ENCODE measurements at places on chromosomes 16 and 17.

DNA sequence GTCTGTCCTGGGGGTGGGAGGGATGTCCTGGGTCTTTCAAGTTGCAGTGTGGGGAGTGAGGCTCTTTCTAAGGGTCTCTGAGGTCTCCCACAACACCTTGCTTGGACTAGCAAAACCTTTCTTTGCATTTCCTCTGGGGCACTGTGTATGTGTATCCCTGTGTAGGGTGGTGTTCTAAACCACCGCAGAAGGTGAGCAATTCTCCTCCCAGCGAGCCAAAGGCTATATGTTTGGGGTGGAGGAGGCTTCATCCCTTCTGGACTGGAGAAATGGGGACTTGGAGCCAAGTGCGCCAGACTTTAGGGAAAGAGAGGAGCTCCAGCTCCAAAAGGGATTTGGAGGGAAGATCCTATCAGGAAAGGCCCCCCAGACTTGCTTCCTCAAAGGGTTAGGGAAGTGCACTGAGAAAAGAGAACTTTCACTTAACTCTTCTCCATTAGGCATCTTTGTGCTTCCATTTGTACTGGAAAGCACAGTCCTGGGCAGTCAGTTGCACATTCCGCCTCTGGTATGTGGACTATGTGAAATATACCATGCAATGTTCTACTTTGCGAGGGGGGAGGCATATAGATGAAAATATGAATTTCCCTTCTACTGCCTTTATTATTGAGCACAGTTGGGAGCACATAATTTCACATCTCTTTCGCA, 18.9 kb upstream of the HOXB9 start:
- DNase-seq = no peak

GRCh38 chr16:49994006-49994405, 31.0 kb upstream of the CNEP1R1 start:
- DNase-seq = no peak

DNA sequence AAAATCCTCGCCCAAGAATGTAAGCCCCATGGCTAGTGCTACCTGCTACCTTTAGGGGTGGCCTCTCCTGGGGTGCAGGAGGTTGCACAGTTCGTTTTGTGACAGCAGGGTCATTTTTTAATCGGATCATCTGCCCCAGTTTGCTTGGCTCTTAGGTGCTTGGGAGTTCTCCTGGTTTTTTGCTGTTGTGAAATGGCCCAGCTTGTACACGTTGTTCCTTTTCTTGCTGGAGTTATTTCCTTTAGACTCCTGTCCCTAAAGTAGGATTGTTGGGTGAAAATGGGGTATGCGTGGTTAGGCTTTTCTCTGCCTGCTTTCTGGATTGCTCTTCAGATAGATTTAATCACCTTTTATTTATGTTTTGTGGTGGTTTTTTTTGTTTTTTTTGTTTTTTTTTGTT, 25.8 kb downstream of the ABCC1 start:
- DNase-seq = no peak

DNA sequence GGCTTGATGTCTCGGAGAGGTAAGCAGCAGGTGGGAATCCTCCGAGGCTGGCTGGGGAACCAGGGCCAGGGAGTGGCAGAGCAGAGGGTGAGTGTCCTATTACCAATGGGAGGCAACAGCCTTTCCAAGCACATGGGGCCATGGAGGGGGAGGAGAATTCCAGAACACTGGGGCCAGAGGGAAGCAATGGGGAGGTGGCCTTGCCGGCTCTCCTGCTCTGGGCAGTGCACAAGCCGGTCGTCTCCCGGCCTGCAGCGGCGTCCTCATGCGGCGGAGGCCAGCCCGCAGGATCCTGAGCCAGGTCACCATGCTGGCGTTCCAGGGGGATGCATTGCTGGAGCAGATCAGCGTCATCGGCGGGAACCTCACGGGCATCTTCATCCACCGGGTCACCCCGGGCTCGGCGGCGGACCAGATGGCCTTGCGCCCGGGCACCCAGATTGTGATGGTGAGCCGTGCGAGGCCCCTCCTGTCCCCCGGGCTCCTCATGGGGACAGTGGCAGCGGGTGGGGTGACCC, 21.9 kb downstream of the SGSH start:
- DNase-seq = no peak

GRCh38 chr17:75400326-75400939, 5.0 kb downstream of the GRB2 start:
- no peak for DNase-seq

DNA sequence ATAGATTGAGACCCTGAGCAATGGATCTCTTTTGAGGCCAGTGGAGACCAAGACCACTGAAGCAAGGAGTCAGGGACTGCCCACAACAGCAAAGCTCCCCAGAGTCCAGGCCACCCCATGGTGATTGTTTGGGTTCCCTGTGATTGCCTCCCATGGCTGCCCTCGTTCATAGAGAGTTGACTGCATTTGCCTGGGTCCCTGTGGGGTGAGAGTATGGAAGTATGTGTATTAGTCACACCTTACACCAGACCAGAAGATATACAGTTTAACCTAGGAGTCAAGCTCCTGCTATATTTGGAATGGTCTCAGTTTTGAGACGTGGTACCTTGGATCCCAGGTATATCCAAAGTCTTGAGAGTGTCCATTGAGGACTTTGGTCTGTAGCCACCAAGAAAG, 20.2 kb downstream of the HLF start:
- DNase-seq = no peak

GRCh38 chr16:3148256-3149192, 13.7 kb downstream of the ZNF213 start:
- DNase-seq = no peak

DNA sequence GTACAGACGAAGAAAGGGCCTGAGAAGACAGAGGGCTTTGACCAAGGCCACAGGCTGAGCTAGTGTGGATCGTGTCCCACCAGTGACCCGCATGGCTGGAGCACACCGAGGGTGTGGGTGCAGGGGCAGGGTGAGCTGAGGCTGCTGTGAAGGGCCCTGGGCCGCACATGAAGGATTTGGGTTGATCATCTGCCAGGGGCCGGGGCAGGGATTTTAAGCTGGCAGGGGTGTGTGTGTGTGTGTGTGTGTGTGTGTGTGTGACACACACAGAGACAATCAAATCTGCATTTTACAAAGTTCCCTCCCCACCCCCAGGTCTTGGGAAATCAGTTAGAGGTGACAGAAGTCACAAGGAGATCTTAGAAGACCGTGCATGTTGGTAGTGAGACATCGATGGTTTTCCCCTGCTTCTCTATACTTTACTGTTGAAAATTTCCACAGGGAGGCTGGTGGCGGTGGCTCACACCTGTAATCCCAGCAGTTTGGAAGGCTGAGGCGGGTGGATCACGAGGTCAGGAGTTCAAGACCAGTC, 65.2 kb downstream of the SRCIN1 start:
- DNase-seq = no peak

GRCh38 chr17:36653856-36654255, 52.5 kb downstream of the MRM1 start:
- DNase-seq = no peak

DNA sequence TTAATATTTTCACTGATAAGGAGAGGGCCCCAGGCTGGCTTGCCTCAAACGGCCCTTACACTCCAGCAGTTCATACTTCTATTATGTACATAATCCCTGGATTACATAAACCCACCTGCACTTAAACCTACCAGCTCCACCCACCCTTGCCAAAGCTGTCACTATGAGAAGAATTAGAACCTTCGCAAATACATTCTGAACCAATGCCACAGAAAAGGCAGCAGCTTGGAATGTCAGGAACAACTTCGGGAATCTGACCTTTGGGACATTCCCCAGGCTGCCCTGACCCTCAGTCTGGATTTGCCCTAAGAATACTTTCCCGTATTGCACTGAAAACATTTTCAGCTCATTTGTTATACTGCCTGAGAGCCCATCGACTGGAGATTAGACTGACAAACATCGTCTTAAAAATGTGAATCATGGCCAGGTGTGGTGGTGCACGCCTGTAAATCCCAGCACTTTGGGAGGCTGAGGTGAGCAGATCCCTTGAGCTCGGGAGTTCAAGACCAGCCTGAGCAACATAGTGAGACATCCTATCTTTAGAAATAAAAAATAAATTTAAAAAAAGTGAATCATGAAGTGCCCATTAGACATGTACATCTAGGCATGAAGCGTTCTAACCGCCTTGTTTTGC, 21.0 kb upstream of the SEC14L1 start:
- DNase-seq = no peak

- no peak for DNase-seq
Measured at GRCh38 chr16:81374550-81374949, 59.8 kb downstream of the GAN start.

DNA sequence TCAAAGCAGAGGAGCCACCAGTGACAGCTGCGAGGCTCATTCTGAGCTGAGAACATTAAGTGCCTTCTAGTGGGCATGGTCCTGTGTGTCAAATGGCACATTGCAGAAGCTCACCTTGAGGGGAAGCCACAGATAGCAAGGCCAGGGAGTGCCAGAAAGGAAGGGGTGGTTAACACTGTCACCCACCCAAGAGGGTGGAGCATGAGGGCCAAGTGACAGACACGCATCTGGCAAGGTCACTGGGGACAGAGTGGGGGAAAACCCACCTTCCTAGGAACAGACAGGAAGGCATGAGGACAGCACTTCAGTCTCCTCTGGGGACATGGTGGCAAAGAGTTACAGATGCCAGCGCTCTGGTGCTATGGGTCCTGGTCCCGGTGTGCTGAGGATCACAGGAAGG, 22.1 kb downstream of the NUBP1 start:
- no peak for DNase-seq

- no peak for DNase-seq
Measured at GRCh38 chr17:81271226-81271625, 23.9 kb downstream of the SLC38A10 start.

- no peak for DNase-seq
Measured at GRCh38 chr17:58380207-58381123, 28.5 kb upstream of the SUPT4H1 start.

DNA sequence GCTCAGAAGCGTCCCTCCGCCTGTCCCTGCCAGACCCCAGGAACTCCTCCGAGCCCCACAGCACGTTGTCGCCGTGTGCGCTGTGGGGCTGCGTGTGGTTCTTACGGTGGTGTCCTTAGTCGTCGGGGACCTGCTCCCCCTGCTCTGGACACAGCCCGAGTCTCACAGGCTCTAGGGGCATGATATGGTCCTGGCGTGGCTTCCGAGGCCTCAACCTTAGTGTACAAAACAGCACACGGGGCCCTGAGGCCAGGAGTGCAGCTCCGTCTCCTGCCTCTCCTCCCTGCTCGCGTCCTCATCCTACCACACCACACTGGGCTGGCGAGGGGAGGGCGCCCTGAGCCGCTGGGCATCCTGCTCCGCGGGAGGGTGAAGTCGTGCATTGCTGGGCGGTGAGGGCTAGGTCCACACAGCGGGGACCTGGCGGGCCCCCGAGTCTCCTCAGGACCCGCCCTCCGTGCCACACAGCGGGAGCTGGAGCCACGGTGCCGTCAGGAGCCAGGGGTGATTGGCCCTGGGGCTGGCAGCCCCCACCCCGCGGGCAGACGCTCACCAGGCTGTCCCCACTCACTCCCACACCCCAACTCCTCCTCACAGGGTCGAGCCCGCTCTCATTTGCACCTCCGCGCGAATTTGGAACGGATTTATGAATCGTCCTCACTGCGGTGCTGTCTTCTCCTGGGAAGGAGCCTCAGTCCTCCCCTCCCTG, 1.2 kb upstream of the MAFG start:
- DNase-seq = no peak

GRCh38 chr17:39069114-39069756, 82.2 kb downstream of the PLXDC1 start:
- no peak for DNase-seq

DNA sequence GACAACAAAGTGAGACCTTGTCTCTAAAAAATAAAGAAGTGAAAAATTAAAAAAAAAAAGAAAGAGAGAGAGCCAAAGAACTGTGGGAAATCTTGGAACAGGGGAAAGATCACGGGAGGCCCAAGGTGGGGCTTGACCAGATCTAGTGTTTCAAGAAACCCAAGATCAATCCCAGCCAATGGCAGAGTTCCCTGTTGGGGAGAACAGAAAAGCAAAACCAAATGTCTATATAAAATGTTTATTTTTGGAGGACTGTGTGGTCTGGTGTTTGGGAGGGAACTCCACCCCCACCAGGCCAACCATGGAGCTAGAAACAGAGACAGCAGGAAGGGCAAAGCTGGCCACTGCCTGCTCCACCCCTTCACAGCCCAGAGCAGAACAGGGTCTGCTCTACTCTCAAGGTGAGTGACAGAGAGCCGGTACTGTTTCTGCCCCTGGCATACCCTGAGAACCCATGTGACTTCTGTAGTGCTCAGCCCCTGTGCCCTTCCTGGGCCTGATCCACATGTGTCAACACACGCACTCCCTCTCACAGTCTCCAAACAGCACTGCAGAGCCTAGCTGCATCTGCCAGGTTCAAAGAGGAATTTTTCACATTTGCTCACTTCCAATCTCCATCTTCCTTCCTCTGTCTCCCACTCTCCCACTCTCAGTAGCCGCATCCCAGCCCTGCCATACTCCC, 3.7 kb downstream of the TMEM101 start:
- no peak for DNase-seq

DNA sequence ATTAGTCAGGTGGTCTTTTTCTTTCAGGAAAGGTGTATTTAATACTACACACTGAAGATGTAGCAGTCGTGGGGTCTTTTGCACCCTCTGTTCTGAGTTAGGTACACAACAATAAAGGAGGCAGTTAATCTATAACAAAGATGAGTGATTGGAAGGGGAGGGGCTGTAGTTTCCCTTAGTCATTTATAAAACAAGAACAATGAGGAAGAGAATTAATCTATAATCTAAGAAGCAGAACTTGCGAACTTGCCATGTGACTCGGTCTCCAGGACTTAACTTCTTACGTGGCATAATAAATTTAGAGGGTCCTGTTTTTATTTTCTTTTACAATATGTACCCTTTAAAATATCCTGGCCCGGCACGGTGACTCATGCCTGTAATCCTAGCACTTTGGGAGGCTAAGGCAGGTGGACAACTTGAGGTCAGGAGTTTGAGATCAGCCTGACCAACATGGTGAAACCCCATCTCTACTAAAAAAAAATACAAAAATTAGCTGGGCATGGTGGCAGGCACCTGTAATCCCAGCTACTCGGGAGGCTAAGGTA, 8.6 kb upstream of the APPBP2 start:
- no peak for DNase-seq

Data from stimulated activated CD4-positive, alpha-beta T cell treated with anti-CD3 and anti-CD28 coated beads, Interleukin-12 subunit alpha, Interleukin-12 subunit beta, amount 100 ng/mL, for 48 hours (primary cell).